ENCODE measurements at places on chromosomes 1 and 21. TPM values are rescaled to one million over a fixed set of nuclear protein-coding genes. Genes with fewer than 3 reads are reported as not detected.

- H3K36me3 ChIP-seq, result no peaks in the 10 kb centered on the region
- peak overlapping the region; percentile 59 for H3K27ac ChIP-seq
- DNase-seq, result peak; percentile 51
- peaks cover 57% of the 10 kb centered on the region for H3K27me3 ChIP-seq
- peaks cover 16% of the 10 kb centered on the region for H3K4me1 ChIP-seq
Observed at GRCh38 chr1:156838972-156839371, 19.9 kb downstream of the INSRR start.

DNA sequence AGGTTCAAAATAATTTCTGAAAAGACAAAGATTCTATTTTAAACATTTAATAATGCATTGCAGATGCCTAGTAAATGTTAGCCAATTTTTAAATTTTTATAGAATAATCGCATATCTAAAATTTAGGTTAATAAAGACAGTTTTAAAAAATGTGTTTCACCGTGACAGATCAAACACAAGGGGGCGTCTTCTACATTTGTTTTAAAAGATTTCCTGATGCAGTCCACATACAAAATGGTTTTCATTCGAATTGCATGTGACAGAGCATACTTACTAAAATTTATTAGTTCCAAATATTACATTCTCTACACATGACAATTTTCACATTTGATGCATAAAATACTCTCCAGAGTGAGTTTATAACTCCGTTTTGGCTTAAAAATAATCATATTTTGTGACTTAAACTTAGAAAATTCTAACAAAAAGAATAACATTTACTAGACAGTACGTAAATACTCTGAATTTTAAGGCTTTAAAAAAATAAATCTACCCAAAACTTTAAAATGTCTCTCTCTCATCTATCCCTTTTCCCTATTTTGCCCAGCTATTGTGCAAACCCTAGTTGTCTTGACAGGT, 75.5 kb downstream of the ADAMTS1 start:
- H3K4me3 ChIP-seq, result no peak overlapping the region
- H3K4me1 ChIP-seq, result no peaks in the 10 kb centered on the region
- DNase-seq, result no peak
- H3K27me3 ChIP-seq, result peaks cover 5% of the 10 kb centered on the region
- no peaks in the 10 kb centered on the region for H3K36me3 ChIP-seq
- H3K27ac ChIP-seq, result no peak overlapping the region

GRCh38 chr1:107899655-107900054, 65.3 kb downstream of the VAV3 start:
- no peak overlapping the region for H3K27ac ChIP-seq
- H3K27me3 ChIP-seq, result no peaks in the 10 kb centered on the region
- no peaks in the 10 kb centered on the region for H3K36me3 ChIP-seq
- H3K4me1 ChIP-seq, result peaks cover 22% of the 10 kb centered on the region

GRCh38 chr21:24693779-24694178, 913.5 kb downstream of the MRPL39 start:
- no peak overlapping the region for H3K27ac ChIP-seq
- no peak overlapping the region for H3K4me3 ChIP-seq
- no peaks in the 10 kb centered on the region for H3K36me3 ChIP-seq
- DNase-seq, result no peak
- H3K4me1 ChIP-seq, result no peaks in the 10 kb centered on the region

- H3K27me3 ChIP-seq, result no peaks in the 10 kb centered on the region
- DNase-seq, result no peak
- H3K4me1 ChIP-seq, result peaks cover 2% of the 10 kb centered on the region
- H3K36me3 ChIP-seq, result peaks cover 16% of the 10 kb centered on the region
Observed at GRCh38 chr1:43322506-43322905, 15.1 kb upstream of the MPL start.

- H3K4me3 ChIP-seq, result no peak overlapping the region
- peaks cover 12% of the 10 kb centered on the region for H3K36me3 ChIP-seq
- no peaks in the 10 kb centered on the region for H3K27me3 ChIP-seq
- no peak for DNase-seq
- no peak overlapping the region for H3K27ac ChIP-seq
- H3K4me1 ChIP-seq, result no peaks in the 10 kb centered on the region
Observed at GRCh38 chr21:14646893-14647292, 100.8 kb upstream of the SAMSN1 start.

GRCh38 chr1:236395230-236395946, 1.3 kb downstream of the EDARADD start:
- DNase-seq, result no peak
- no peaks in the 10 kb centered on the region for H3K36me3 ChIP-seq
- peaks cover 24% of the 10 kb centered on the region for H3K4me1 ChIP-seq
- H3K27ac ChIP-seq, result no peak overlapping the region
- peak overlapping the region; percentile 90 for H3K4me3 ChIP-seq
- peaks cover 20% of the 10 kb centered on the region for H3K27me3 ChIP-seq

DNA sequence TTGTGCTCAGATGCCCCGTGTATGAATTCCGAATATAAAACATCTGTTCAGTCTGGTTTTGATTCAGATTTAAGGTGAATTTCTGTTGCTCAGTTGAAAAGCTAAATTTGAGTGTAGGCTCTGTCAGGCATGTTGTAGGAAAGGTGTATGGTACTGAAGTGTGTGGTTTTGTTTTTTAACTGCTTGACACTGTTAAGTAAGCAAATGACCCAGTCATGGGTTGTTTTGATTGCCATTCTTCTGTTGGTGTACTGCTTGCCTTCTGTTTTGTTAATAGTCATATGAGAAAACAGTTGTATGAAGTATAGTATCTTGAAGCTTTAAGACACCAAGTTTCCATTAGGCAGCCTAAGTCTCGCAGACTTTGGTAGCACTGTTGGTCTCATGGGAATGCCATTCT, 10.0 kb downstream of the MRPS6 start:
- no peaks in the 10 kb centered on the region for H3K27me3 ChIP-seq
- peak overlapping the region; percentile 6 for H3K27ac ChIP-seq
- H3K4me3 ChIP-seq, result peak overlapping the region; percentile 44
- peaks cover 6% of the 10 kb centered on the region for H3K36me3 ChIP-seq
- no peak for DNase-seq
- H3K4me1 ChIP-seq, result peaks cover 69% of the 10 kb centered on the region

- DNase-seq, result no peak
- H3K4me3 ChIP-seq, result no peak within 1 kb of the TSS
- no peaks in the 10 kb centered on the region for H3K27me3 ChIP-seq
Observed at GRCh38 chr1:54547601-54548388, at the start of gene ACOT11. Gene ACOT11 (plus strand): TSS chr1:54548228. CDS start chr1:54548310, 82 bp downstream.

Gene ICOSLG
- 0.19 TPM for polyA plus RNA-seq

Gene KRTAP20-3
- polyA plus RNA-seq, result not detected

All from naive thymus-derived CD8-positive, alpha-beta T cell (primary cell).